Activated CD4-positive, alpha-beta T cell treated with anti-CD3 and anti-CD28 coated beads, Interleukin-2, amount 50 U/mL, for 4 hours (primary cell): ENCODE measurements at places on chromosomes 4 and X.

GRCh38 chr4:53512608-53513007 lies 78.7 kb downstream of the LNX1 start:
- no peak for DNase-seq

GRCh38 chr4:83646538-83647239 lies 110.8 kb downstream of the GPAT3 start:
- DNase-seq: no peak

DNA sequence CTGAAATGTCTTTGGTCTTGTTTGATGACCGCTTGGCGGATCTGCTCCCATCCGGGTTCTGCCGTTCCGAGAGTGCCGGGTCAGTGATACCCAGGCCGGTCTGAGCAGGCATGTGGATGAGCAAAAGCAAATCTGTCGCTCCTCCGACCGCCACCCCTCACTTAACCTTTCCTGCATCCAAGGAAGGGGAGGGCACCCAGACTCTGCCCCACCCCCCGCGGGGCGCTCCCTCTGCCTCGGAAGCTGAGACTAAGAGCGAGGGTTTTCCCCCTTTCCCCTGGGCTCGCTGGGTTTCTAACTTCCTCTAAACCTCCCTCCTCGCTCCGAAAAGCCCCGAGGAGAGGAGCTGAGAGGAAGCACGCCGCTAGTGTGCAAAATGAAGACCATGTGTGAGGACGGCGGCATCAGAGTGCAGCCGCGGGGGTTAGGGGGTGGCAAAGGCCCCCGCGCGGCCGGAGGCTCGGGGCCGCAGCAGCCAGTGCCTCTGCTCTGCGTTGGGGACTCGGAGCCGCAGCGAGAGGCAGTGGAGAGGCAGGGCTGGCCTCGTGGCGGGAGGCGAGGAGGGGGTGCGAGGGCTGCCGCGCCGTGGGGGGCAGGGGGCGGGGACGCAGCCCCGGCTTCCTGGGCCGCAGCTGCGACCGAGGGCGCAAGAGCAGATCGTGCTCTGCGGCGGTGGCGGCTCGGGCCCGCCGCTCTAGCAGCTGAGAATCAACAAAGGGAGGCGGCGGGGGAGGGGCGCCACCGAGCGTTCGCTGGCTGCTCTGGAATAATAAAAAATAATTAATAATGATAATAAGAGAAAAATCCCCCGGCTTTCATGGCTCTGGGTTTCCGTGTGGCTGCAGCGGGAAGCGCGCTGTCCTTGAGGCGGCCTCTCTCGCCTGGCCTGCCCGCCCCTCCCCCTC lies 55.8 kb upstream of the BCOR start:
- peak; percentile 56 for DNase-seq

GRCh38 chr4:47855350-47855749 lies 17.5 kb upstream of the CORIN start:
- DNase-seq: no peak

- DNase-seq: no peak
Observed at GRCh38 chrX:44731160-44731559, 112.7 kb upstream of the DUSP21 start.

DNA sequence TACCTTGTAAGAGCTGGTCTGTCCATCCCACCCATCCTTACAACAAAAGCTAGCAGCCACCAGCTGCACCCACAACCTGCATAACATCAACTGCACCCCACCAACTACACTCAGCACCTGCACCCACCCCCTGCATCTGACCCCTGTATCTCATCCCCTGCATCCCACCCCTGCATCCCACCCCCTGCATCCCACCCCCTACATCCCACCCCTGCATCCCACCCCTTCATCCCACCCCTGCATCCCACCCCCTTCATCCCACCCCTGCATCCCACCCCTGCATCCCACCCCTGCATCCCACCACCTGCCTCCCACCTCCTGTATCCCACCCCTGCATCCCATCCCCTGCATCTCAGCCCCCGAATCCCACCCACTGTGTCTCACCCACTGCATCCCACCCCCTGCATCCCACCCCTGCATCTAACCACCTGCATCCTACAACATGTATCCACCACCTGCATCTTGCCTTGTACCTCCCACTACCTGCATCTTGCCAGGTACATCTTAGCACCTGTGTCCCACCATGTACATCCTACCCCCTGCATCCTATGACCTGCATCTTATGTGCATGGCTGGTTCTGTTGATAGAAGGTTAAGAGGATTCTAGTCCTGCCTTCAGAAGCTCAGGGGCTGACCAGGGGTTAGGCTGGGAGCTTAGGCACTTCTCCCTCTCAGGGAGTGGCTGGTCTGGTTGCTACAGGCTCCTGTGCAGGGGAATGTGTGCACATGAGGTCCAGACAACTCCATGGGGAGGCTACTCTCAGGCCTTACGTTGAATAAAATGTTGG lies 9.4 kb downstream of the TMEM271 start:
- DNase-seq: no peak

DNA sequence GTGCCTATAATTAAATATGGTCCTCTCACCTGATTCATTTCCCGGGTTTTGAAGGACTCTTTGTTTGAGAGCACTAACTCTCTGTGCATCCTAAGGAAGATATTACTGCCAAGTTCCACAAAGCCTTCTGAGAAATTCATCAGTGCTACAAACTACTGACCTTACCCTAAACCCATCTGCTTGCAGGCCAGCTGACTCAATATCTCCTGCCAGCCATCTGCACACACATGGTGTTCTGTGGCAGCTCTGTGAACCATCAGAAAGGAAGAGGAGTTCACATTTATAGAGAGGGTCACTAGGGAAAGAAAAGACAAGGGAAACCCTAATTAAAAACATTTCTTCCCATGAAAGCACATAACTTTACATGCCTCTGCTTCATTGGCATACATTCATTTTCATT lies 156.7 kb downstream of the ATP10D start:
- no peak for DNase-seq

- DNase-seq: no peak
Observed at GRCh38 chr4:183118585-183118984, 19.5 kb downstream of the WWC2 start.

GRCh38 chr4:80180743-80181142 lies 16.6 kb upstream of the PRDM8 start:
- no peak for DNase-seq

DNA sequence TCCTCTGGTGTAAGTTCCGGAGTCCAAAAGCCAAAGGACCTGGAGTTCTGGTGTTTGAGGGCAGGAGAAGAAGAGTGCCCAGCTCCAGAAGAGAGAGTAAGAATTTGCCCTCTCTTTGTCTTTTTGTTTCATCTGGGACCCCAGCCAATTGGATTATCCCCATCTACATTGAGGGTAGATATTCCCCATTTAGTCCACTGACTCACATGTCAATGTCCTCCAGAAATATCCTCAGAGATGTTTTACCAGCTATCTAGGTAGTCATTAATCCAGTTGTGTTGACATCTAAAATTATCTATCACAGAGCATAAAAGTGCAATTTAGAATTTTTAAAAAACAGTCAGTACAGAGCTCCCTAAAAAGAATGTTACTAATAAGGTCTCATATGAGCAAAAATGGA lies 132.9 kb upstream of the TMEM47 start:
- DNase-seq: no peak

- DNase-seq: no peak
Observed at GRCh38 chrX:5402461-5402860, 826.2 kb downstream of the NLGN4X start.

GRCh38 chr4:4838936-4839810 lies 20.3 kb upstream of the MSX1 start:
- DNase-seq: no peak

DNA sequence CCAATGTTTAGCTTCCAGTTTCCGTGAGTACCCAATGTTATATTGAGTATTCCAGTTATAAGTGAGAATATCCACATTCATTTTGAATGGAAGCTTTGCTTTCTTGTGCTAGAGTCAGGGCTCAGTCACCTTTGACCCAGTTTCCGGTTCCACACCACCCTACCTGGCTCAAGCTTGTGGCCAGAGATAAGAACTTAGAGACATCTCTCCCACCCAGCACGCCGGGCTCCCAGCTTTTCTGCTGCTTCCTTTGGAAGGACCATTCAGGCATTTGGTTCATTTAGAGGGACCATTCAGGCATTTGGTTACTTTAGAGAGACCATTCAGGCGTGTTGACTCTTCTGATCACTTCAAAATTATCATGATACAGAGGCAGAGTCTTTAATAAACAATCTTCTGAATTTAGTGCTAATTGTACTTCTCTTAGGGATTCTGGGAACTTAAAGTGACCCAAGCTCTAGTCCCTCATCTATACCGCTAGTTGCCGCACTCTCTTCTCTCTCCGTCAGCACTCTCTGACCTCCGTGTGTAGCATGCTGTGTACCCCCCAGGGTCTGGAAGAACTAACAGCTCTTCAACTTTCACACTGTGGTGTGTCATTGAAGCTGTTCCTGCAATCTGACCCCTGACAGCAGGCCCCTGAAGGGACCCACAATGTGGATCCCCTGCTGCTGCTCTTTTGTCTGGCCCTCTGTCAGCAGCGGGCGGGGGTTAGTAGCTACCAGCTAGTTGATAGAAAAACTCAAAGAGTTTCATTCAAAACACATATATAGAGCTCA lies 943.1 kb downstream of the ARAP2 start:
- no peak for DNase-seq

GRCh38 chrX:138349351-138349750 lies 362.2 kb downstream of the FGF13 start:
- no peak for DNase-seq

DNA sequence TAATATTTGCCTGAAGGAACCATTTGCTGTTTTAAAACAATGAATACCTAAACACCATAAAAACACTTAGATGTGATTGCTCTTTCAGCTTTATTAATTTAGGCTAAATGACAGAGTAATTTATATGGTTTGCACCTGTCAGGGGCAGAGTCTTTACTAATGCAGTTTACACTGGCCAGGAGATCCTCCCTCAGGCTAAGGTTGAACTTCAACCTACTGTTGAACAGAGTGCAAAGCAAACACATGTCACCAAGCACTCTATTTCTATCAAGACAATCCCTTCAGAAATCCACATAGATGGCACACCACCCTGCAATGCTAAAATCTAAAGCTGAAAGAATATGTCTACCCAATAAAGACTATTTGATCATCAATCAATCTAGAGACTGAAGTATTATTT lies 147.3 kb downstream of the KLHL13 start:
- DNase-seq: no peak

- DNase-seq: no peak
Observed at GRCh38 chrX:6729626-6730025, 194.7 kb upstream of the VCX3A start.

- no peak for DNase-seq
Observed at GRCh38 chrX:13028871-13029636, 15.4 kb downstream of the FAM9C start.

GRCh38 chr4:158809611-158810486 lies 41.0 kb downstream of the FNIP2 start:
- DNase-seq: no peak

DNA sequence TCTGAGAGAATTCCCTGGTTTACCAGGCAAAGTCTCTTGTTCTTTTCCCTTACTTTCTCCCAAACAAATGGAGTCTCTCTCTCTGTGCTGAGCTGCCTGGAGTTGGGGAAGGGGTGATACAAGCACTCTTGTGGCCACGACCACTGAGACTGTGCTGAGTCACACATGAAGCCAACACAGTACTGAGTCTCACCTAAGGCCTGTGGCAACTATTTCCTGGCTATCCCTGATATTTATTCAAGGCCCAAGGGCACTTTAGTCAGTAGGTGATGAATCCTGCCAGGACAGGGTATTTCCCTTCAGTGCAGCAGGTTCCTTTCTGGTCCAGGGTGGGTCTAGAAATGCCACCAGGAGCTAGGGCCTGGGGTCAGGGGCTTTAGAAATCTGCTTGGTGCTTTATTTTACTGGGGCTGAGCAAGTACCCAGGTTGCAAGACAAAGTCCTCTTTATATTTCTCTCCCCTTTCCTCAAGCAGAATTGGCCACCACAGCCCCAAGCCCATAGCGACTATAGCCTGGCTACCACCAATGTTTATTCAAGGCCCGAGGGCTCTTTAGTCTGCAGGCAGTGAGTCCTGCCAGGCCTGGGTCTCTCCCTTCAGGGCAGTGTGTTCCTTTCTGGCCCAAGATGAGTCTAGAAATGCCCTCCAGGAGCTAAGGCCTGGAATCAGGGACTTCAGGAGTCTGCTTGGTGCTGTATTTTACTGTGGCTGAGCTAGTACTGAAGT lies 10.5 kb downstream of the ARL13A start:
- no peak for DNase-seq

GRCh38 chr4:148062301-148062950 lies 330.5 kb downstream of the ARHGAP10 start:
- no peak for DNase-seq

GRCh38 chrX:97021680-97022079 lies 138.0 kb downstream of the RPA4 start:
- DNase-seq: no peak

- no peak for DNase-seq
Observed at GRCh38 chrX:15127010-15127409, 142.9 kb downstream of the ASB9 start.

- DNase-seq: no peak
Observed at GRCh38 chr4:33989820-33990443, 2254.4 kb downstream of the ARAP2 start.

GRCh38 chrX:68807818-68808217 lies 21.0 kb upstream of the EFNB1 start:
- DNase-seq: no peak

- DNase-seq: no peak
Observed at GRCh38 chr4:99210789-99211188, 8.3 kb downstream of the ADH6 start.

- DNase-seq: no peak
Observed at GRCh38 chrX:139738581-139738980, 30.6 kb upstream of the MCF2 start.

GRCh38 chrX:44906041-44906440 lies 33.1 kb downstream of the KDM6A start:
- DNase-seq: no peak

- DNase-seq: no peak
Observed at GRCh38 chrX:49077941-49078340, 1.7 kb downstream of the WDR45 start.

DNA sequence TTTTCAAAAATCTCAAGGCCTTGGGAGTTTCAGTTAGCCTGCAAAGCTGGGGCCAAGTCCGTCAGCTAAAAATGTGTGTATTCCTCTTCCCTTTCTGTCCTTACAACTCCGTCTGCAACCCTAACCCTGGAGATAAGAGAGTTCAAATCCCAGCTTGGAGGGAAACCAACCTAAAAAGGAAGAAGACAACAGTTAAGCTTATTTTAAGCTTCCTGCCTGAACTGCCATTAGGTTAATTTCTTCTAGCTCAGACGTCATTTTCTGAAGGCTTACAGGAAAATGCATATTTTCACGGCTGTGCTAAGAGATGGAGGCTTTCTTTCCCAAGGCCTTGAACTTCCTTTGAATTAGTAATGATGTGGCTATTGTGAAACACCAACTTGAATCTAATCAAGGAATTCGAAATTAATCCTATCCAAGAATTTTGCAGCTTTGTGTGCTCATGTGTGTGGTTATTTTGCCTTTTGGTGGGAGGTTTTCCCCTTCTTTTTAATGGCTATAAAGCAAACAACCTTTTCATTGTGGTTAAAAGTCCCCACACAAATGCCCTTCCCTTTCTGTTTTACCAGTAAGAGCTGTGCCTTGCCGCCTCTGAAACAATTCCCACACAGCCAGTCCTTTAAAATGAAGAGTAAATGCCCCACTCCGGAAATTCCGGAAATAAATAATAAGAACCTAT lies 103.5 kb downstream of the IRF2 start:
- DNase-seq: no peak

- no peak for DNase-seq
Observed at GRCh38 chrX:20132666-20133065, 9.0 kb downstream of the EIF1AX start.

- no peak for DNase-seq
Observed at GRCh38 chr4:52948057-52948423, 85.9 kb downstream of the RASL11B start.
